Neural progenitor cell (in vitro differentiated cells): ENCODE measurements at places on chromosomes 7 and 10. TPM values are rescaled to one million over a fixed set of nuclear protein-coding genes. Genes with fewer than 3 reads are reported as not detected.

Gene FXYD4
- total RNA-seq, result not detected in 2 replicates

DNA sequence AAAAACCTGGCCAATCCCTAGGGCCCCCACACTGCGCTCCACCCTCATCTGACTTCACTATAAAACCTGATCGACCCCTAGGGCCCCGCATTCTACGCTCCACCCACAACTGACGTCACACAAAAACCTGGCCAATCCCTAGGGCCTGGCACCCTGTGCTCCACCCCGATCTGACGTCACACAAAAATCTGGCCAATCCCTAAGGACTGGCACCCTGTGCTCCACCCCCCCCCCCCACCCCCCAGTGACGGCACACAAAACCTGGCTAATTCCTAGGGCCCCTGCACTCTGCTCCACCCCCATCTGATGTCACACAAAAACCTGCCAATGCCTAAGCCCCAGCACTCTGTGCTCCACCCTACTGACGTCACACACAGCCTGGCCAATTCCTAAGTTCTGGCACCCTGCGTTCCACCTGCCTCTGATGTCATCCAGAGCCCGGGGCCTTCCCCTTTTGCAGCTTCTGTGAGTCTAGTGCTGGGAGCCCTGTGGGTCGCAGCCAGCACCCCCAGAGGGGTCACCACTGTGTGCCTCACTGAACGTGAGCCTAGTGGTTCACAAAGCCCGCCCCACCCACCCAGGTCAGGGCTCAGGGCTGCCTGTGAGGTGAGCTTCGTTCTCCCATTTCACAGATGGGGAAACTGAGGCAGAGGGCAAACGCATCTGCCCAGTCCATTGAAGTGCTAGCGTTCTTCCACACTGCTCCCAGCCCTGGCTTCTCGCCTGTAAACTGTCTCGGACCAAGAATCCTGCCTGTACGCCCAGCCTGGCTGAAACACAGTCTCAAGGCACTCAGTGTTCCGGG is 40.6 kb downstream of the MICALL2 start:
- DNase-seq, result peak; percentile 79

DNA sequence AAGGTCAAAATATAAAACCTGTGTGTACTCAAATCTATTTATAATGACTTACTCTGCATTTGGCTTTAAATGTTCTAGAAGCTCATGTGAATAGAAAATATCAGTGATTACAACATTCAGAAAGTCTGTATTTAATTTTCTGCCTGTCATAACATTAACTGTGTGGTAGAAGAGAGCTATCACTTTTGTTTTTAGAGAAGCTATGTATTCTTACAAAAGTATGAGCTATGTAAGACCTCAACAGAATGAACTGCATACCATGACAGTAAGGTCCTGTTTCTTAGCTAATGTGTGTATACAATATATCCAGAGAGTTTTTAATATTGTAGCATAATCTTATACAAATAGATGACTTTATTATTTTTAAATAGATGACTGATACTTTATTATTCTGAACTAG is 61.5 kb downstream of the PTN start:
- no peak for DNase-seq

GRCh38 chr7:10889266-10889898 is 84.3 kb upstream of the PHF14 start:
- DNase-seq, result peak; percentile 70

Gene STRIP2
- total RNA-seq, result 11.6 and 12.5 TPM in 2 replicates

Gene CNNM2
- 11.4 and 20.2 TPM in 2 replicates for total RNA-seq

- DNase-seq, result no peak
Measured at GRCh38 chr7:74579800-74580685, 77.5 kb upstream of the GTF2I start.

- no peak for DNase-seq
Measured at GRCh38 chr7:1510780-1511154, 6.6 kb upstream of the INTS1 start.

Gene MKRN1
- 89.4 and 121 TPM in 2 replicates for total RNA-seq

DNA sequence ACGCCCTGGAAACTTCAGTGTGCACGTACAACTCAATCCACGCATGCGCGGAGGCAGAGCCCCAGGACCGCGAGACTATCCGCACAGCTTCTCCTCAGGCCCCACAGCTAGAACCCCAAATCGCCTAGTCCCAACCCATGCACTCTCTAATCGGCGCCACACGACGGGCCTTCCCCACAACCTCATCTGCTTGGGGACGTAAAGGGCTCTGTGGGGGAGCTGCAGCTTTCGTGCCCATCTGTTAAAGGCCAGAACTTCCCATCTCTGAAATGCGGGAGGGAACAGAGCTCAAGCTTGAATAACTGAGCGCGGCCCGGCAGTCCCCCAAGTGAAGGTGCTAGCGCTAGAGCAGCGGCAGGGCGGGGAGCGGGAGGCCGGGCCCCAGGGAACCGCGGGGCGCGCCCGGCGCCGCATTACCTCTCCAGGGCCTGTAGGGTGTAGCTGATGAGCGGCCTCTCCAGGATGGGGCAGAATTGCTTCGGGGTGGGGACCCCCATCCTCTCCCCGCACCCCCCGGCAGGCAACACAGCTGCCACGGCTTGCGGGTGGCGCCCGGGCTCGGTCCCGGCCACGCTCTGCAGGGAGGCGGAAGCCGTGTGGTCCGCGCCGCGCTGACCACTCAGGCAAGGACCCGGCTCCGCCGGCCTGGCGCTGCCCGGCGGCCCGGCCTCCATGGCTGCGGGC is 547 bp downstream of the CRPPA start:
- DNase-seq, result peak; percentile 89

DNA sequence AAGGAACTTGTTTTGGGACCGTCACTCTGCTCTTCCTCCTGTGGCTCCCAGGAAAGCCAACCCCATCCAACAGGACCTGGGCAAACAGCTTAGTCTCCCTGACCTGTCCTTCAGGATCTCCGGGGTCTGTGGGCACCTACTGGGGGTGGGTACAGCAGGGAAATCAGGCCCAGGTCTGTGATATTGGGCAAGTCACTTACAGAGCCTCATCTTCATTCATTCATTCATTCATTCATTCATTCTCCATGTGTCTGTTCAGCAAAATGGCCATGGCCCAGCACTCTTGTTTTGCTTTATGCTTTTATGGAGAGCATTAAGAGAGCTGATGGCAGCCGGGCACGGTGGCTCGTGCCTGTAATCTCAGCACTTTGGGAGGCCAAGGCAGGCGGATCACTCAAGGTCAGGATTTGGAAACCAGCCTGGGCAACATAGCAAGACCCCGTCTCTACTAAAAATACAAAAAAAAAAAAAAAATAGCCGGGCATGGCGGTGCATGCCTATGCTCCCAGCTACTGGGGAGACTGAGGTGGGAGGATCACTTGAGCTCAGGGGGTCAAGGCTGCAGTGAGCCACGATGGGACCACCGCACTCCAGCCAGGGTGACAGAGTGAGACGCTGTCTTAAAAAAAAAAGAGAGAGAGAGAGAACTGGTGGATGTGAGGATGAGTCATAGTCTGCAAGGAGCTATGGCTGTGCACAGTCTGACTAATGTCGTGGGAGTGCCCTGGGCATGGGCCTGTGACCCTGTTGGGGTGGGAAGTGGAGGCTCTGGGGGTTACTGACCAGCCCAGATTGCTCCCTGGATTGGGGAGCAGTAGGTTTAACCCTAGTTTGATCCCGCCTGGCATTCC is 54.3 kb downstream of the CLIP2 start:
- no peak for DNase-seq

DNA sequence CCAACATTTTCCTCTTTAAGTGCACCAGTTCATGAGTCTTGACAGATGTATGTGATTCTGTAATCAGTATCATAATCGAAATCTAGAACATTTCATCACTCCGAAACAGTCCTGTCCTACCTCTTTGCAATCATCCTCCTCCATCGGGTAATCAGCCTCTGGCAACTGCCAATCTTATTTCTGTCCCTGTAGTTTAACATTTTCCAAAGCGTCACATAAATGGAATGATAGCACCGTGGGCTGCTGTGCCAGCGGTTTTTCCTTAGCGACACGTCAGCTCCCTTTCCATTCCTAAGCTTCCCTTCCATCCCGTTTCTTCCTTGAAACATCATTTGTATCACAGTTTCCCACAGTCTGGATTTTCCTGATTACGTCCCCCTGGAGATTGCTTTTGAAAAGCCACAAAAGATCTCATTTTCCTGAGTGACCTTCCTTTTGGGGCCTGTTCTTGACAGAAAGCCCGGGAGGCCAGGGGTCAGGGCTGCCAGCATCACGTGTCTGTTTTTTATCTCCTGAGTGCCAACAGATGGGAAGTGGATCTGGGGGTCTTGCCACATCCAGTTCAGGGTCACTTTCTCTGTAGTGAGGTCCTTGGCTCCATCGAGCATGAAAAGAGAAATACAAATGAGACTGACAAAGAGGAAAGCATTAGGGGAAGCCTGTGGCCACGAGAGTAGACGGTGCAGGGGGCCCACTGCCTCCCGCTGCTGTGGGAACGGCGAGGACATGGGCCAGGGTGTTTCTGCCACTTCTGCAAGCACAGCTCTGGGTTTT is 31.6 kb downstream of the TMEM120A start:
- DNase-seq, result peak; percentile 71

Gene FUOM
- 9.3 and 20.5 TPM in 2 replicates for total RNA-seq

- DNase-seq, result no peak
Measured at GRCh38 chr7:78529392-78529791, 730.8 kb downstream of the PHTF2 start.

DNA sequence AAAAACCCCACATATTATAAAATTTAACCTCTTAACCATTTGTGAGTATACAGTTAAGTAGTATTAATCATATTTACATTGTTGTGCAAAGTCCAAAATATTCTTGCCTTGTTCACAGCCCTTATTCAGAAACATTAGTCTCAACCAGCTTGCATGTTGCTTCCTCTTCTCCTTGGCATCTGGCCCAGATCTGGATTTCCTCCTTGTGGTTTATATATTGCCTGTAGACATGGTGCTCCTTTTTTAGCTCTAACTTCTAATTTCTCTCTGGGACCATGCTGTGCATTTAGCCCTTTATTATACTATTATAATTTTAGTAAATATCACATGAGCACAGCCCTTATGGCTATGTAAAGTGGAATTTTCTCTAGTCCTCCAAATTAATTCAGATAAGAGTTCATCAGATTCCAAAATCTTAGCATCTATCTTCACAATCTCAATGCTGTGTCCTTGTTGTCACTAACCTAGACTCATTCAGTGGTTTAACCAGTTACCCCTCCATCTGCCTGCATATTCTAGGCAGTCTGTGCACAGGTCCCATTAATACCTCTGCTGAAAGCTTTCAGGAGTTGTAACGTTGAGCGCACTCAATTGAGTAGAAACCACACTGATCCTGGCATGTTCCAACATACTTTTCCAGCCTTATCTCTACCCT is 7.9 kb downstream of the CPED1 start:
- no peak for DNase-seq

Gene IGFBP1
- 0.69 TPM in 1 of 2 replicates, not detected in the other for total RNA-seq

DNA sequence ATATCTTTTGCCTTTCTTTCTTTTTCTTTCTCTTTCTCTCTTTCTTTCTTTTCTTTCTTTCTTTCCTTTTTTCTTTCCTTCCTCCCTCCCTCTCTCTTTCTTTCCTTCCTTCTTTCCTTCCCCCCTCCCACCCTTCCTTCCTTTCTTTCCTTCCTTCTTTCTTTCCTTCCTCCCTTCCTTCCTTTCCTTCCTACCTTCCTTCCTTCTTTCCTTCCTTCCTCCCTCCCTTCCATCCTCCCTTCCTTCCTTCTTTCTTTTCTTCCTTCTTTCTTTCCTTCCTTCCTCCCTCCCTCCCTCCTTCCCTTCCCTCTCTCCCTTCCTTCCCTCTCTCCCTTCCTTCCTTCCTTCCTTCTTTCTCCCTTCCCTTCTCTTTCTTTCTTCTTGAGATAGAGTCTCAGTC is 25.5 kb upstream of the CALN1 start:
- DNase-seq, result no peak

DNA sequence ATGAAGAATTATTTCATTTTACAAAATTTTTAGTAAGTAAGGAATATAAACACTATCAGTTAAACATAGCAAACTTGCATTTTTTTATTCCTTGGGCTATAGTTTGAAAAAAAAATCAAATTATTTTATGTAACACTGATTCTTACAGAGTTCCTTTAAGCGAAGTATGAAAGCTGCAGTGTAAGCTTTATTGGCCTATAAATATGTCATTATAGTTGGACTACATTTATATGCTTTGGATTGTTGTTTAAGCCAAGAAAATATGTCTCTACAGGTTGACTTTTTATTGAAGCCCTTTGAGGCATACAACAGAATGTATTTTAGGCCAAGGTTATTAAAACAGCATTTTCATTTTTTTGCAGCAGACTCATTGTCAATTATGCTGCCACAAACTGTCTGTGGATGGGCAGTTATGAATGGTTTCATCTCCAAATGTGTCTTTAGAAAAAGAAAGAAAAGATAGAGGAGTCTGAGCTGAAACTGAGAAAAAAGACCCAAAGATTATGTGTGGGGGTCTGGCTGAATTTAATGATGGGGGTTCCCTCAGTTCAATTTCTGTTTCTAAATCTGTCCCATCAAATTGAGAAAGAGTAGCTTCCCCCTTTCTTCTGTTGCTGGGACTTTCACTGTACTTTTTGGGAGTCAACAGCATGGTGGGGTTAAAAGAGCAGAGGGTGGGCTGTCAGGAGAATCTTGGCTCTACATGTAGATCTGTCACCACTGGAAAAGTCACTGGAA is 43.1 kb downstream of the ARID5B start:
- no peak for DNase-seq

DNA sequence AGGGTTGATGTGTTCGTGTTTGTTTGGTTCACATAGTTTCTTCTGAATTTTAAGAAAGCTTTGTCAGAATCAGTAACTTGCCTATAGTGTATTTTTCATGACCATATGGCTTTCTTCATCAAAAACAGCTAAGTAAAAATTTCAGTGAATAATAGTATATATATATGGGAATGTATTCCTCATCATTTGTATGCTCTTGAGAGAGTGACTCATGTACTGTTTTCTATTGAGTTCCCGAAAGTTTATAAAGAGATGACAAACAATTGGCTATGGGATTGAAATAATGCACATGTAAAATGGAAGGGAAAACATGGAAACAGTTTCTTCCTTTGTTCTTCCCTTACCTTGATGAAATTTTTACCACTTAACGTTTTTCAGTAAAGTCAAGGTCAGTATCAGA is 56.4 kb downstream of the KAT6B start:
- DNase-seq, result no peak

DNA sequence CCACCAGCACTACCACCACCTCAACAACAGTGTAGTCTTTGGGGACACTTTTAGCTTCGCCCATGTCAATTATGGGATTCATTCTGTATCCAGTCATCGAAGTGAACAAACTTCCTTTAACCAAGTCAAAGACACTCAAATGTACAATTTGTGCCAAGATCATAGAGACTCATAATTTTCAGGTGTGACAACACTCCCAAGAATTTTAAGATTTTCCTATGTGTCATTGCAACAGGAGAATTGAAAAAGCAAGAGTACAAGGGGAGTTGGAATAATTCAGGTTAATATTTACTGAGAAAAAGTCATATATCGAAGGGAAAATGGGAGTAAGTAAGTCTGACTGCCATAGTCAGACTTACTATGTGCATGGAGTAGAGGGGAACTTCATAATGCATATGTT is 26.2 kb downstream of the PON1 start:
- no peak for DNase-seq

Gene DRGX
- not detected in 2 replicates for total RNA-seq

- DNase-seq, result peak; percentile 97
Measured at GRCh38 chr10:124388823-124389612, 29.7 kb downstream of the OAT start.

Gene GOLGA7B
- total RNA-seq, result 0.09 TPM in 1 of 2 replicates, not detected in the other

Gene FEZF1
- total RNA-seq, result 330 and 467 TPM in 2 replicates

- no peak for DNase-seq
Measured at GRCh38 chr7:43869867-43870240, 537 bp upstream of the MRPS24 start.

- peak; percentile 88 for DNase-seq
Measured at GRCh38 chr7:20330239-20330927, at the start of gene ITGB8. ITGB8 (plus strand) TSS chr7:20330900; CDS start chr7:20331807, 907 bp downstream.

Gene NUP42
- 60.1 and 67.7 TPM in 2 replicates for total RNA-seq
